ENCODE measurements at places on chromosomes 5 and 9.

- no peak for DNase-seq
These were observed 13.8 kb downstream of the PDCD1LG2 start for GRCh38 chr9:5524090-5524489.

- no peak for DNase-seq
These were observed 103.2 kb downstream of the DPYSL3 start for GRCh38 chr5:147406636-147407035.

DNA sequence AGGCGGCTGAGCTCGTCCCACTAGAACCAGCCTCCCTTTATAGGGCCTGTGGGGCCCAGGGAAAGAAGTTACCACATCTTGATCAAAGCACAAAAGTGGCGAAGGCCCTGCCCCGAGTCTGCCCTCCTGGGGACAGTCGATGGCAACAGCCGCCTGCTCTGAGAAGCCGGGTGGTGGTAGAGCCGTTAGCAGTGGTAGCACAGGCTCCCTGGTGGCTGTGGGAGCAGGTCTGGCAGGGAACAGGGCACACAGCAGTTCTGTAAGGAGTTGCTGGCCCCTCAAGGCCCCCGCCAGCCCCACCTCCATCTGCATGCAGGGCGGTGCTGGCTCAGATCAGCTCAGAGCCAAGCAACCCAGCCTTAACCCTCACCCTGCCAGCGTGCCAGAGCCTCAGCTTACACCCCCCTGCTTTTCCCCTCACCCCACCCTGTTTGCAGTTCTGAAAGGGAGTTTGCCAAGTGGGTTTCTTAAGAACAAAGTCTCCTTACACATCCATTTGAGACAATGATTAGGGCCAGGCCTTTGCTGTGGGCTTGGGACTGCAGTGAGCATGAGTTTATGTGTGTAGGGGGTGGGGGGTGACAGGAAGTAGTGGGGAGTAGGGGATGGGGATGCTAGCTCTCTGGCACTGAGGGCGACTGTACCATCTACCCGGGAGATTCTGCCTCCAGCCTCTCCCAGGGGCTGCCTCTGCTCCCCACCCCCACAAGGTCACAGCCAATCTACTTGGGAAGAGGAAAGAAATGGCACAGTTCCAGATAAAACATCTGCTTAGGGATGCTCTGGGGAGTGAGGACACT is 11.8 kb downstream of the ACSL6 start:
- no peak for DNase-seq

DNA sequence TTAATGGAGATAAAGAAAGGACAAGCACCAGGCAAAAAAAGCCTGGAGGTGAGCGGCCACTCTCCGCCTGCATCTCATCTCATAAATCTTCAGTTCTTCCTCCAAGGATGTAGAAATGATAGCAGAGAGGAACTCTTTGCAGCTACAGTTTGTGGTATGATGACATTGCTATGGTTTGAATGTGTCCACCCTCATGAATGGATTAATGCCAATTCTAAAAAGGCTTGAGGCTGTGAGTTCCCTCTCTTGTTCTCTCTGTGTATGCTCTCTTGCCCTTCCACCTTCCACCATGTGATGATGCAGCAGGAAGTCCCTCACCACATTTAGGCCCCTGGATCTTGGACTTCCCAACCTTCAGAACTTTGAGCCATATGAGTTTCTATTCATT is 126.4 kb downstream of the SPOCK1 start:
- DNase-seq: no peak

DNA sequence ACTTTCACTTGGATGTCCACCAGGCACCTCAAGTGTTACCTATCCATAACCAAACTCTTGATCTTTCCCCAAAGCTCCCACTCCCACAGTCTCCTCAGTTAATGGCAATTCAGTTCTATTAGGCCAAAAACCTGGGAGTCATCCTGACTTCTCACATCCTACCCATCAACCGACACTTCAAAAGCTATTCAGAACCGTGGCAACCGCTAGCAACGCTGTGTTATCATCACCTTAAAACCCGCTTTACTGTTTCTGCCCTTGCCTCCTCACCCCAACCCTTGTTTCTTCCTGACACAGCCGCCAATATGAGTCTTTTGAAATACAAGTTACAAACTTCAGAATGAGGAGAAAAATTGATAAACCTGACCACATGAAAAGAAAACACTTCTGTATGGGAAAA is 46.5 kb downstream of the MAPKAP1 start:
- DNase-seq: no peak

DNA sequence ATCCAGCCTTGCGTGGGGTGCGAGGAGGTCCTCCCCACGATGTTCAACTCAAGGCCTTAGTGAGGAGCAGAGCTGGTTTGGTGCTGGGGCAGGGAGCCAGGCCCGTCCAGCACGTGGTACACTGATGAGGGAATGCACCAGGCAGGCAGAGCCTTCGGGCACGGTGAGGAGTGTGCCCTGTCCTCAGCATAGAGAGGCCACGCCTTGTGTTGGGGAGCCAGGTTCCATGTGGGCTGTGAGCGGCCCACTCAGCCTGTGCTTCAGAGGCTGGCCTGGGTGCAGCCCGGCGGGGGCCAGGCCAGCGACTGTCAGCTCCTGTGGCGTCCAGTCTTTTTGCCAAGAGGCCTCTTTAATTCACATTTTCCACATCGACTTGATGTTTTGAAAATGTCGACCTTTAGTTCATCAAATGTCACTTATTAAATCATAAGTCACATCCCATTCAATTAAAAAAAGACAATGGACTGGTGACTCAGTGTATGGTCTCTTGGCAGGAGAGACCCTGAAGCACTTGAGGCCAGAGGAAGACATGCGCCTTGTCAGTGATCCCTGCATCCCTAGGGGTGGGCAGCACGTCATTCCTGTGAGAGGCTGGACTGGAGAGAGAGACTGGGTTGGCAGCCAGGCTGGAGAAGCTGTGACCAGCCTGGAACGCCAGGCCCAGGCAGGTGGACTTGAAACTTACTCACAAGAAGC is 21.7 kb downstream of the ERGIC1 start:
- no peak for DNase-seq

DNA sequence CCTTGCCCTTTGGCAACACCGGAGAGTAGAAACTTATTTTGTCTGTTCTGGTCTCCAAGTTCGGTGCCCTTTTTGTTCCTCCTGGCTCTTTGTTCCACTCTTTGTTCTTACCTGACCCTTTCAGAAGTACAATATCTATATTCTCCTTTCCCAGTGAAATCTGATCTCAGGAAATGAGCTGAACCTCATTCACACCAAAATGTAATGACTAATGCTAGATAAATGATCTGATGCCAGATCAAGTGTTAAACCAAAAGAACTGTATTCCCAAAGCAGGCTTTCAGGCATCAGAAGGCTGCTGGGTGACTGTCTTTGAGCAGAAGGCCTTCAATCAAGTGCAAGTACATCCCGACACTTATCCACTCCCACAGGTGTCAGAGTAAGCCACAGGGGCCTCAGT is 156.4 kb downstream of the SPOCK1 start:
- no peak for DNase-seq

DNA sequence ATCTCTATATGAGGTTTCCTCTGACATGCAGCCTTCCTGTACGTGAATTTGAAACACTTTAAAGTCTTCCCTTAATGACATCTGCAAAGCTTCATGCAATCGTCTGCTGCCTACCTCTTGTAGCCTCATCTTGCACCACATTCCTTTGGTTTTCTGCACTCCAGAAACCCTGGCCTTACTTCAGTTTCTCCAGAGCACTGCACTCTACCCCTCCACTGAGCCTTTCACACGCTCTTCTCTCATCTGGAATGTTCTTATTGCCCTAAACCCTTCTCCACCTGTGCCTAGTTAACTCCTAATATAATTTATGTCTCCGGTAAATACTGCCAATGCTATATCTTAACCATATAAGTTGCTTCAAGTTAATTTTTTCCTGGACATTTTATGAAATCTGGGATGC is 168.8 kb upstream of the SLC27A6 start:
- DNase-seq: no peak

DNA sequence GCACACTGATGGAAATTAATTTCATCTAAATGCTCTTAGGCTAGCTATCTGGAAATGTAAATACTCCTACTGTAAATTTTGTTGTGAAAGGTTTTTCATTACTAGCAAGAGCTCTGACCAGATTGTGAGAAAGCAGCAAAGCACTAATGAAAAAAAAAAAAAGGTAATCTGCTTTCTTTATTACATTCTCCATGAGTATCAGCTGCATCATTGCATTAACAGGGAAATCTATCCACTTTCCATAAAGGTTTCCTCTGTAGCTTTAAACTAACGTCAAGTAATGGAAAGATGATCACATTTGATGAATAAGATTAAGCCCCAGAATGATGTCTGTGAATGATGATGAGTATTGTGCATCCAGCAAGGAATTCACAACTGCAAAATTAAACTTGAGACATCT is 790.6 kb upstream of the TYRP1 start:
- no peak for DNase-seq

DNA sequence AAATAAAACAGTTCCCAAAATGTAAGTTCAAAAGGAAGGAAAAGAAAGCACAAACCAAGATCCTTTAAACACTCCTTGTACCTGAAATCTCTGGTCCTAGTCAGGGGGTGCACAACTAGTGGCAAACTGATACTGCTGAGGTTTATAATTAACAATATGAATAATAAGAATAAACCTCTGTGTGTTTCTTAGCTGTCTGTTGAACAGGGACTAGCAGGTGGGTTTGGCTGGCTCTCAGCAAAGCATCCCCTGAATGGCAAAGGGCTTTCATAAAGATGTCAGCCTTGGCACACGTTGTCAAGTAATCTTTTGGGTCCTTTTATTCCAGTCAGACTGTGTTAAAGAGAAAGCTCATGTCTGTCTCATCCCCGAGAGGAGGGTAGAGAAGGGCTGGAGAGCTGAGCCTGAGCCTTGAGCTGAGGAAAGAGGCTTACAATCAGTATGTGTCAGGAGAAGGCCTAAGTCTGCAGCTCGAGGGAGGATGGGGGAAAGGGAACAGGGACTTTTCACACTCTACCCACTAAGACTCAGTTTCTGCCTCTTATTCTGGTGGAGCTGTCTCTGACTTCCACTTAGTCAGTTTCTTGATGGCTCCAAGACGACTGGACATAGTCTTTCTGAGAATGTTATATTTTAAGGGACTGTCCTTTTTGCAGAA is 123.0 kb downstream of the GALNT10 start:
- DNase-seq: no peak

- peak; percentile 56 for DNase-seq
These were observed 12.9 kb downstream of the TCF7 start for GRCh38 chr5:134127376-134127861.

- DNase-seq: no peak
These were observed 18.3 kb downstream of the PSAT1 start for GRCh38 chr9:78314953-78315870.

- no peak for DNase-seq
These were observed 103.6 kb upstream of the KLF9 start for GRCh38 chr9:70517926-70518610.

- no peak for DNase-seq
These were observed 59.9 kb upstream of the CER1 start for GRCh38 chr9:14782286-14783051.

DNA sequence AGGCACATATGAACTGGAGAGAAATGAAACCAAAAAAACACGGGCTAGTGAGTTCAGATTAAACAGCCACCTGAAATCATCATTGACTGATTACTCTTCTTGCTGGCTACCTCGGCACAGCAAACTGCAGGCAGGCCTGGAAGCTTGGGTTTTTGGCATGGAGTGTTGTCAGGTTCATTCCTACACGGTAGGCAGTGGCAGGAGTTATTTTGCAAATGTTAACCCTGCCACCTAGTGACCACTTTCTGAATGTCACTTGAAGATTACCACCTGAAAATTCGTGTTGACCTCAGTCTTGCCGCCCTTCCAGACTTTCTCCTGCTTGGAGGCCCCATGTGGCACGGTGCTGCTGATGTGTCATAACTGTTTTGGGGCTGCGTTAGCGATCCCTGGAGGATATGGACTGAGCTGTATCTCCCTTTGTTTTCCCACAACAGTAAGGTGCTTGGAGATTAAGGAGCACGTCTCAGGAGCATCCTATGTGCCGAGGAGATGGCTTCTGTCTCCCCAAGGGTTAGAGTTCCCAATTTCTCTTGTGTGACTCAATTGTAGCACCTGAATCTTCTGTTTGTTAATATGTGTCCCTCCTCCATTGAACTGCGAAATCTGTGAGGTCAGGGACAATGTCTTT is 12.7 kb upstream of the CD180 start:
- peak; percentile 85 for DNase-seq

DNA sequence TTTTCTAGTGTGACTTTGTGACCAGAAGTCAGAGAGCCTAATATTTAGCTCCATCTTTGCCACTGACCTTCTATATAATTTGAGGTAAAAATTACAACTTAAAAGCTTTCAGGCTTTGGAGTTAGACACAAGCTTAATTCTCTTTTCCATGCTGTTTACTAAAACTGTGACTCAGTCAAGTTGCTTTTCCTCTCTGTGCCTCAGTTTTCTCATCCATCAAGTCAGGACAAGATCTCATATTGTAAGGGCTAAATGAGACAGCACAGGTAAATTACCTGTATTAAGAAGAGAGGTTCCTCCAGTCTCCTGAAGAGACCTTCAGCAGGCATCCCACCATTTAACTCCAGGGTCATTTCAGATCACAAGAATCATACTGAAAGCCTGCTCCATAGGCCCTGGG is 339.2 kb downstream of the ASTN2 start:
- DNase-seq: no peak

DNA sequence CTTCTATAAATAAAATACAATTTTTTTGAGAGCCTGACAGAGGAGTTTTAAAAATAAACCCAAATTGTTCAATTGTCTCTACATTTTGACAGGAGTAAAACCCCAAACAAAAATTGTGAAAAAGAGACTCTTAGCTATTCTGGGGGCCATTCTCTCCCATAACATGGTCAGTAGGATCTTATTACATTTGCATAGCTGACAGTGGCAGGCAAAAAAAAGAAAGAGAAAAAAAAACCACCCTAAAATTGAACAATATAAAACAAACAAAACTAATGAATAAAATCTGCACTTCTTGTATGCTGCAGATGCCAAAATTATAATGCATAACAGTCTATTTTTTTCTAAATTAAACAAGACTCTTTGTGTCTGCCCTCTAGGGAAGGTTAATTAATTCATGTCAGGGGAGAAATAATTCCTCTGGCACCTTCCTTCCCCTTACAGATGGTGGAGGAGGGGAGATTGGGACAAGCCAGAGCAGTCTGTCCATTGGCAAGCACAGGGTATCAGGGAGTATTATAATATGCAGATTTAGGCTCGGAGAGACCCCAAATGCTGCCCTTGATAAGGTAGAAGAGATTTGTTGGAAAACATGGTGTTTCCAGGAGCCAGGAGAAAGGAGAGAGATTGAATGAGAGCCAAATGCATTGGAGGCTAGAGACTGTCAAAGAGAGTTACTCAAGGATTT is 79.7 kb upstream of the CDH6 start:
- no peak for DNase-seq

GRCh38 chr5:62017092-62017491 is 288.9 kb upstream of the KIF2A start:
- no peak for DNase-seq

DNA sequence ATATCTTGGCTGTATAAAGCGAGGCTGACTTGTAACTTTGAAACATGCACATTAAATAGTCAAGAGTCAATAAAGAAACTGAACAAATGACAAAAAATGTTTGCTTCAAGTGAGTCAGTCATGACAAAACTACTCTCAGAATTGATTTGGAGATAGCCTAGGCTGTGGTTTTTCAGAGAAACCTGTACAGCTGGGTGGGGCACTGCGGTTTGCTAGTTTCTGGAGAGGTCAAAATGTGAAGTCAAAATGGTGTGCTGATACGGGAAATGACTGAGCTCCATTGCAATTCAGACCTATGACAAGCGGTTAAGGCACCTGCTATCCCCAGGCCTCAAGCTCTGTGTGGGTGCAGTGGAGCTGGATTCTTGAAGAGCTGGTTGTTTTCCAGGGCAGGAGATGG is 10.3 kb upstream of the CD180 start:
- peak; percentile 92 for DNase-seq
